Astrocyte (in vitro differentiated cells and primary cell): ENCODE measurements at places on chromosomes 7 and 10. TPM values are rescaled to one million over a fixed set of nuclear protein-coding genes. Genes with fewer than 3 reads are reported as not detected.
A peak's percentile ranks its signal among the peaks of the same experiment; 100 is the strongest.

DNA sequence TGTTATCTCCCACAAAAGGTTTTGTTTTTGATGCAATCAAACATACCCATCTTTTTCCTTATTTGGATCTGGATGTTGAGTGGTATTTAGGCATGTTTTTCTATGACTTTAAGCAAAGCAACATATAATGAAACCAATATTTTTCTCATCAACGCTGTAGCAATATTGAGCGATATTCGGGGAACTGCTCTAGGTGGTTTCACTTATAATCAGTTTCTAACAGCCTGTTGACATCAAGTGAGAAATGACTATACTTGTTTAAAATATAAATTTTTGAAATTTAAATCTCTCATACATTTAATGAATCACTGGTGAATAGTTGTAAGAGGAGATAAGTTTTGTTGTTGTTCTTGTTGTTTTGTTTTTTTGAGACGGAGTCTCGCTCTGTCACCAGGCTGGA is 52.8 kb upstream of the CCAR1 start:
- peaks cover 14% of the 10 kb centered on the region for H3K4me1 ChIP-seq
- no peak for DNase-seq
- no peaks in the 10 kb centered on the region for H3K27me3 ChIP-seq
- no peak overlapping the region for H3K4me3 ChIP-seq

GRCh38 chr7:43296306-43296705 is 183.9 kb downstream of the HECW1 start:
- no peak for DNase-seq
- H3K4me1 ChIP-seq: peaks cover 6% of the 10 kb centered on the region
- no peak overlapping the region for H3K27ac ChIP-seq

DNA sequence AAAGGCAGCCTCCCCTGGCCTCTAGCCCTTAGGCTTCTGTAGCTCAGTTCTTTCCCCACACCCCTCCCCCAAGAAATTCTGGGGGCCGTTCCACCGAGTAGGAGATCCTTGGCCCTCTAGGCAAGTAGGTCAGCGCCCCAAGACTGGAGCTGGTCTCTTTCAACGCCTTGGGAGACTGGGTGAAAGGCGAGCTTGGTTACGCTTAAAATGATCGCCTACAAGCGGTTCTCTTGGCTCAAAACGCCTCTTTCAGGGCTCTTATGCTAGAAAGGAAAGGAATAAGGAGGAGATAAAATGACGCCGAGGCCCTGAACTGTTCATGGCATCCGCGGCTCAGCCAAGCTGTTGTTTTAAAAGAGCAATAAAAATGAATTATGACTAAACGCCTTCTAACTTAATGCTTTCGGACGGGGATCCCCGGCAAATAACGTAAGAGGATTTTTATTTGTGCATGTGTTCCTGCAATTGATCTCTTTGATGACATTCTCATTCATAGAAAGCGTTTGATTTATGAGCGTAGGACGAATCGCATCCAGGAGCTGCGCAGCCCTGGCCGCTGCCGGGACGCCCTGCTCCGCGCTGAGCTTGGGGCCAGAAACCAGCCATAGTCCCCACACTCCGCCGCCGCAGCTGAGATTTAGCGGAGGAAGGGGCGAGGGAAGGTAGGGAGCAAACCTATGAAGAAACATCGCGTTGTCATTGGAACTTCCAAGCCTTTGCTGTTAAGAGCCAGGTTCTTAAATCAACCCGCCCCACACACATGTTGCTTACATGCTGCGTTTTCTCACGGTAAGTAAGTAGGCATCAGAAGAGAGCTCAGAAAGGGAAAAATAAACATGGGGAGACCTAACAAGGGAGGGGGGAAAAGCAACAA is 3.0 kb upstream of the HOXA1 start:
- H3K27me3 ChIP-seq: peaks cover 75% of the 10 kb centered on the region
- peaks cover 6% of the 10 kb centered on the region for H3K4me1 ChIP-seq
- H3K36me3 ChIP-seq: no peaks in the 10 kb centered on the region
- DNase-seq: peak; percentile 68
- peak overlapping the region; percentile 77 for H3K27ac ChIP-seq
- H3K4me3 ChIP-seq: peak overlapping the region; percentile 72

GRCh38 chr10:87861566-87861952 is 1.8 kb downstream of the KLLN start:
- peak overlapping the region; percentile 97 for H3K4me3 ChIP-seq
- no peaks in the 10 kb centered on the region for H3K36me3 ChIP-seq
- peaks cover 9% of the 10 kb centered on the region for H3K4me1 ChIP-seq
- peak overlapping the region; percentile 77 for H3K27ac ChIP-seq
- no peaks in the 10 kb centered on the region for H3K27me3 ChIP-seq

DNA sequence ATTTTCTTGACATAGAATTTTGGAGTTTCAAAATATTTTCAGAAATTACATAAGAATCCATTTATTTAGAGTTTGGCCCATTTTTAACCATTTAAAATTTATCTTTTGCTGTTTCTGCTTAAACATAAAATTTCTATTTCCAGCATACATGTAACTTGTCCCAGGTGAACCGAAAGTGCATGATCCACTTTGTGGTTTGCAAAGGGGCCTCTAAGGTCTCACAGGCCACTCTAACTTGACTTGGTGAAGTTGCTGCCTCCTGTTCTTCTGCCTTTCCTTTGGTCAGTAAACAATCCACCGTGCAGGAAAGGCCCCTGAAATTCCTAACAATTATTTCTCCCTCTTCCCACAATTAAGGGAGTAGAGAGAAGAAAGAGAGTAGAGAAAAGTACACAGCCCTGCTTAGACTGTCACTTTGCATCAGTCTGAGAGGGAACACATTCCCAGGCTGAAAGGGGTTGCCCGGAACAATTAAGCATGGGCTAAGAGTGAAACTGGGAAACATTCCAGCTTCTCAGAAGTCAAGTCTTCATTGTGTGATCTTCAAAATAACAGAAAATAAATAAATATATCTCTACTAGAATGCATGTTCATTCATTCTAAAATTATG is 79.5 kb upstream of the SEMA3A start:
- H3K27ac ChIP-seq: no peak overlapping the region
- DNase-seq: no peak
- H3K36me3 ChIP-seq: no peaks in the 10 kb centered on the region
- H3K27me3 ChIP-seq: no peaks in the 10 kb centered on the region
- no peak overlapping the region for H3K4me3 ChIP-seq
- no peaks in the 10 kb centered on the region for H3K4me1 ChIP-seq

GRCh38 chr10:118332236-118332635 is 9.9 kb downstream of the FAM204A start:
- H3K4me1 ChIP-seq: no peaks in the 10 kb centered on the region
- no peak for DNase-seq
- no peak overlapping the region for H3K27ac ChIP-seq
- peaks cover 25% of the 10 kb centered on the region for H3K36me3 ChIP-seq
- no peaks in the 10 kb centered on the region for H3K27me3 ChIP-seq
- H3K4me3 ChIP-seq: no peak overlapping the region

COL28A1 gene
- total RNA-seq: 0.11 TPM in 1 of 2 replicates, not detected in the other

NPVF gene
- not detected in 2 replicates for total RNA-seq

SRI gene
- total RNA-seq: 132 and 139 TPM in 2 replicates

TMEM213 gene
- total RNA-seq: not detected in 2 replicates

POU6F2 gene
- total RNA-seq: 0.45 and 0.46 TPM in 2 replicates

CALML5 gene
- total RNA-seq: not detected in 2 replicates

CPN1 gene
- total RNA-seq: not detected in 2 replicates

CHRM2 gene
- not detected in 2 replicates for total RNA-seq

TWIST1 gene
- total RNA-seq: 5.0 and 5.7 TPM in 2 replicates
